ENCODE measurements at places on chromosomes 7 and 10.

DNA sequence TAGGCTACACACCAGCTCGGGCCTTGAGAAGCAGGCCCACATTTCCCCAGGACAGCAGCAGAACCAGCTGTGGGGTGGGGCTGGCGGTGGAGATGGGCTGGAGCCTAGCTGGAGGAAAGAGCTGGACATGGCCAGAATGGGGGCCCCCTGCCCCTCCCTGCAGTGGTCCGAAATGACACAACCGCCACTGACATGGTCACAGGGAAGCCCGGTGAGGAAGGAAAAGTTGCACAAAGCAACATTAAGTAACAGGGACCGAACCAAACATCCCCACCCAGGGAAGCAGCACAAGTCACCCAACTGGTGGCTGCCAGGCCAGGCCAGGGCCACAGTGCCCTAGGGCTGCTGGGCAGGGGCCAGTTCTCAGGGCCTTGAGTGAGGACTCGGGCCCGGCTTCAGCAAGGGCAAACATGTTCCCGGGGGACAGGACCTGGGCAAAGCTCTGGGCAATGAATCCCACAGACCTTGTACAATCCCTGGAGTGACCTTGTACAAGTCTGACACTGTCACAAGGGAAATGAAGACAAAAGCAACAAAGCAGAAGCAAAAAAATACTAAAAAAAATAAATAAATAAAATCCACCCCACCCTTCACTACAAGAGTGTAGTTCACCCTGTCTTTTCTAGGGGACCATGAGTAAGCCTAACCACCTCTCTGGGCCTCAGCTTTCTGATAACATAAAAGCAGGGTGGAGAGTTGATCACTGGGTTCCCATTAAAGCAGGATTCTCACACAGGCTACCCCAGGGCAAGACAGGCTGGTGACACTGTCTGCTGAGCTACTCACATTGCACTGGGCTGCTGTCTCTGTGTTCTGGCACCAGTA, 33.0 kb downstream of the PSAP start:
- no peak for DNase-seq

- no peak for DNase-seq
Measured at GRCh38 chr10:69742928-69743602, 58.6 kb upstream of the COL13A1 start.

- no peak for DNase-seq
Measured at GRCh38 chr7:40382145-40382544, 247.3 kb downstream of the SUGCT start.

DNA sequence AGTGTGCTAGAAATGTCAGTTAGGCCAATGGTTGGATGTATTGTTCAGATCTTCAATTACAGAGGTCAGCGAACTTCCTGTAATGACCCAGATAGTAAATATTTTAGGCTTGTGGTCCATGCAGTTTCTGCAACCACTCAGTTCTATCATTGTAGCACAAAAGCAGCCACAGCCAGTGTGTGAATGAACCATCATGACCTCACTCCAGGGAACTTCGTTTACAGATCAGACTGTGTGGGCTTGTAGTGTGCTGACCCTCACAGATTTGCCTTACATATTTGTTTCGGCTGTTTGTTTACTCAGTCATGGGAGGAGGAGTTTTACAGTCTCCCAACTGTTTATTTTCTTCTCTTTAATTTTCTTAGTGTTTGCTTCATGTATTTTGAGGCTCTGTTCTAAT, 55.4 kb downstream of the LANCL2 start:
- no peak for DNase-seq

GRCh38 chr7:93350338-93350737, 118.2 kb downstream of the VPS50 start:
- no peak for DNase-seq

- no peak for DNase-seq
Measured at GRCh38 chr10:92350411-92350810, 59.4 kb downstream of the MARCHF5 start.

DNA sequence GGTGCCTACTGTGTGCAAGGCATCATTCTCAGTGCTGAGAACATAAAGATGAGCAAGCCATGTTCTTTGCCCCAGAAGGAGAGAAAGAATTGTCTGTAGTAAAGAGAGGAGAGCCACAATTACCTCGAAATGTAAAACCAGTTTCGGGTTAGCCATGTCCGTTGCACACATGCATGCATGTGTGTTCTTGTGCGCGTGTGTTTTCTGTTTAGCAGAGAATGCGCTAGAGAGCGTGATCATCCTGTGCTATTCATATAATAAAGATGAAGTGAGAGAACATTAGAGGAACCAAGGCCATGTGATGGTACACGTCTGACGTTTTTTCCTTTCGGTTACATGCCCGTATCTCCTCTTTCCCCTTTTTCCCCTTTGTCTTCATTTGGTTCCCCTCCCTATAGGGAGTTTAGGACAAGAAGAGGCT, 158.2 kb downstream of the CELF2 start:
- DNase-seq: no peak

DNA sequence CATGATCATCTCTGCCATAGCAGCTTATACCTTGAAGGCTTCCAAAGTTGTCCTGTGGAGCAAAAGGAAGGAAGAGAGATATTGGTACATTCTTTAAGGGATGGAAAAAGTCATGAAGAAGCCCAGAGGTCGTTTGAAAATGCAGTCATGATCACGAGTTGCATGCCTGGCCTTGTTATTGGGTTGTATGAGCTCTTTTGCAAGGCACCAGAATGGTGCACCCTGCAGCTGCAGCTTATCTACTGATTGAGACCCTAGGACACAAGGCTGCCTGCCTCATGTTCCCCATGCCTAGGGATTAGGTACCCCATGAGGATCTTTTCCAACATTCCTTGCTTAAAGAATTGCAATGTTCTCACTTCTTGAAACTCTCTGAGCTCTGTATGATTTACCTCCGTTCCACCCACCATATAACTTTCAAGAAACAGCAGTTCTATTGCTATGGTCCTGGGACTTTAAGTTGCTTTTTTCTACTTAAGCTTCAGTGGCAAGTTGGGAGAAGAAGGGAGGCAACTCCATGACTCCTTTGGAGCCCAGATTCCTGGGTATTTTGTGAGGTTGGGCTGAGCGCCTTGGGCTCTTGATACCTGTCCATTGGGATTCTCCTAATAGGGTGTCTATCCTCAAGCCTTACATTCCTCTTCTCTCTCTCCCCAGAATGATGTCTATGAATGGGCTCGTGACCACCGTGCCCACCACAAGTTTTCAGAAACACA, 6.9 kb downstream of the SCD start:
- DNase-seq: no peak
